ENCODE measurements at places on chromosomes 1 and 21.

GRCh38 chr1:76418531-76418930, 344.0 kb downstream of the ST6GALNAC3 start:
- DNase-seq: no peak

DNA sequence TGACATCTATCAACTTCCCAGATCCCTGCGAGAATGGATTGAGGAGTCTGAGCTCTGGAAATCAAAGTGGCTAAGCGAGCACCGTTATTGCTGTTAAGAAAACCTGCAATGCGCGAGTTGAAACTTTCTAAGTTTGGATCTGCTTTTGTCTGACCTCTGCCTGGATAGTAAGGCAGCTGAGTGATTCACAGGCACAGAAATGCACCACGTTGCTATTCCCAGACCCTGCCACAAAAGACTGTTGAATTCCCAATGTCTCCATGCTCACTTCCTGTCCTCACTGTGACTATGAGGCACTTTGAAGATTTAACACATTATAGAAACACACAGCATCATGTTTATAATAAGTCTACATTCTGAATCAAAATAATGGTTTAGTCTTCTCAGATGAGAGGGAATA, 27.1 kb upstream of the CNIH3 start:
- no peak for DNase-seq

DNA sequence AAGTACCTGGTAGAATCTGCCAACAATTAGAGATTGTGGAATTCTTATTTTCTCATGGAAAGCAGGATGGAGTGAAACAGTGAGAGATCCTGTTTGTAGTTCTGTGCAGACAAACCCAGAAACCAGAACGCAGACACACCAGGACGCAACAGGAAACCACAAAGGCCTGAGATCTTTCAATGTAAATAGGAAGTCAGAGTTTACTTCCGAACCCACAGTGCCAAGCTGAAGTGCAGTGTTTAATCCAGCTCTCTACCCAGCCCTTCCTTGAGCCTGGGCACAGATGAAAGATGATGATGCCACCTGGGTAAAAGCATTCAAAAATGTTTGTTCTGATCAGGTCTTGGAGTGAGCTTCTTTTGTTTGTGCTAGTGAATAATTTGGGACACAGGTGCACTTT, 244.2 kb upstream of the HOOK1 start:
- no peak for DNase-seq

DNA sequence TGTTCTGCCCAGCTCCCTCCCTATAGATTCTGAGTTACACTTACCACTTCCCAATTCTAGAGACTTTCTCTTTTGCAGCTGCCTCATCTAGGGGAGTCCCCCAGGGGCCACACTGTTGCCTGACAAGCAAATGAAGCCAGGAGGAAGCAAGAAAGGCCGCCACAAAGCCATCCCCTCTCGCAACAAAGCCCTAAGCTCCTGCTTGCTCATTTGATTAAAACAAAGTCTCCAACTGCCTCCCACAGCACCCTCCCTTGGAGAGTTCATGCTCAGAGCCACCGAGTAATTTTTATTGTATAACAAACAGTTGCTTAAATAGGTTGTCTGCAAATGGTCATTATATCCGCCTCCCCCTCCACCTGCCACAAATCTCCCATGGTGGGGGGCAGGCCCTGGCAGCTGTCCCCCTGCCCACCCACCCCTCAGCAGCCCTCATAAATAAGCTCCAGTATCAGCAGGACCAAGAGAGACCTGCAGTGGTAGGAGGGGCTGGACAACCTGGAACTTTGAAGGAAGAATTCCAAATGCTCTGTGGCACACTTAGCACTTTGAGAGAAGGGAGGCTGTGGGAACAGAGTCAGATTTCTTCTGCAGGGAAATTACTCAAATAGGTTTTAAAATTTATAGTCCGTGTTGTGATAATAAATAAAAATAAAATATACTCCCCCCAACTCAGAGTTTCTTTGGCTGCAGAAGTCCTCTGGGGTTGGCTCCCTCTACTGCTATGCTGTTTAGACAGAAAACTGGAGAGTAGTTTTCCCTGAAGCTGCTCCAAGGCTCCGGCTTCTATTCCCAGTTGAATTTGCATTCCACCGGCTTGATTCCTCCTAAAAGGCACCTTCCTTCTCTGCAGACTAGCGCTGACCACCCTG, 237.5 kb downstream of the TTLL7 start:
- DNase-seq: no peak

GRCh38 chr1:5256793-5257192, 602.4 kb downstream of the AJAP1 start:
- DNase-seq: no peak

DNA sequence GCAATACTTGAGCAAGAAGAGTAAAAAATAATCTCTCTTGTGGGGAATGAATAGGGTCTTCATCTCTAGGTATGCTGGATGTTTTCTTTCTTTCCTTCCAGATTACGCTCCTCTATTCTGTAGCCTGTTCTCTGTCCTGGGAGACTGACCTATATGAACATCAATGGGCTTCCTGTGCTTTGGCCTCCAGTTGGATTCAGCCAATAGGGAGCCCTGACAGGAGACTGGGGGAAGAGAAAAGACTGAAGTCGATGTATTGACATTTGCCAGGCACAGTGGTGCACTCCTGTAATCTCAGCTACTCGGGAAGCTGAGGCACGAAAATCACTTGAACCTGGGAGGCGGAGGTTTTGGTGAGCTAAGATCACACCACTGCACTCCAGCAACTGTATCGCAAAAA, 17.6 kb downstream of the SEMA6C start:
- DNase-seq: no peak

DNA sequence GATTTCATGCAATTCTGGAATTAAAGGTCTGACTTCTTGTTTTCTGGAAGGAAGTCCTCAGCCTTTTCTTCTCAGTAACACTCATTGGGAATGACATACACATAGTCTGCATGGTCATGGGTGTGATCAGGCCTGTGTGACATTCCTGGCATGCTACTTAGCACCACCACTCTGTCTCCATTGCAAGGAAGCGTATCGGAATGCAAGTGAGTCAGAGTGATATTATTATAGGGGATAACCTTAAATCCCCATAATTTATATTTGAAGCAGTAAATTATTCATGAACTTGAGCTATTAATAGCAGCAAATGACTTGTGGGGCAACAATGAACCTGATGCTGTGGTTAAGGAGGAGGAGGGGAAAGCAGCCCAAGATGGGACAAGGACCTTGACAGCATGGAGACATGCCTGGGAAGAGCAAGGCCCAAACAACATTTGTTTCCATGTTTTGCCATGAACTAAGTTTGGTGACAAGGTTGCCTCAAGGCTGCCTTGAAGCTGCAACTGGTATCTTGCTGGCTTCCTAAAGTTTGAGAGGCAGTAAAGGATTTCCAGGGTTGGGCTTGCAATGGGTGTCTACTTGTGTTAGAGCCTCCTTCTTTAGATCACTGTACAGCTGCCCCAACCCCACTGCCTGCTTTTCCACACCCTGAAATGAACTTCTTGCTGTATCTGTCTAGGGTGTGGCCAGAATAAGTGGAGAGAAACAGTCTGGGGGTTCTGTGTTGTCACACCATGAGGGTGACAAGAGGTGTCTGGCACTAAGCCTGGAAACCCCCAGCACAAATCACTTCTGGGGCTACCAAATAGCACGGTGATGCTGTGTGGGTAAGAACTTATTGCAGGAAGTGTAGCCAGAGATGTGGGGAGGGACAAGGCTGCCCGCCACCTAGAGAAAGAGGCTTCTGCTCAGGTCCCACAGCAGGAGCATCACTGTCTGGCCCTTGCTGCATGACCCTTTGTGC, 4.6 kb downstream of the MAB21L3 start:
- DNase-seq: no peak

- DNase-seq: no peak
These were observed 128.5 kb downstream of the DNM3 start for GRCh38 chr1:171969813-171970212.

GRCh38 chr1:173329726-173330125, 122.6 kb upstream of the TNFSF4 start:
- DNase-seq: no peak

GRCh38 chr21:39688010-39688409, 57.0 kb upstream of the IGSF5 start:
- DNase-seq: no peak

- DNase-seq: no peak
These were observed 115.2 kb downstream of the LAMC2 start for GRCh38 chr1:183301239-183301638.

- DNase-seq: no peak
These were observed 2.1 kb upstream of the DDAH1 start for GRCh38 chr1:85467036-85467435.
